ENCODE measurements at places on chromosomes 4 and X.

GRCh38 chr4:47373709-47374108, 89.8 kb downstream of the COMMD8 start:
- DNase-seq: no peak

DNA sequence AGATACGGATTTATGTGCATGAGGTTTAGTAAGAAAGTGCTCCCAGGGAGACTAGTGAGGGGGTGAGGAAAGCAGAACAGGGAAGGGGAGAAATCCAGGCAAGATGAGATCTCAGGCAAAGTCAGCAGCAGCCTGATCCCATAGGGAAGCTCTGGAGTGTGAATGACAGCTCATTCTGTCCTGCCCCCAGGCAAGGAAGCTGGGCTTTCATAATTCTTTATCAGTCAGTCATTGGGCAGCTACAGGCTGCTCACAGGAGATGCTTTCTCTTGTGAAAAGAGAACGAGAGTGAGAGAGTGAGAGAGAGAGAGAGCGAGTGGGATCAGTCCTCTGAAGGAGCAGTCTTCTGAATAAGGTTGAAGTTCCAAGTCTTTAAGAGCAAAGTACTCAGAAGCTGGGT, 48.1 kb downstream of the SRPX start:
- DNase-seq: no peak

DNA sequence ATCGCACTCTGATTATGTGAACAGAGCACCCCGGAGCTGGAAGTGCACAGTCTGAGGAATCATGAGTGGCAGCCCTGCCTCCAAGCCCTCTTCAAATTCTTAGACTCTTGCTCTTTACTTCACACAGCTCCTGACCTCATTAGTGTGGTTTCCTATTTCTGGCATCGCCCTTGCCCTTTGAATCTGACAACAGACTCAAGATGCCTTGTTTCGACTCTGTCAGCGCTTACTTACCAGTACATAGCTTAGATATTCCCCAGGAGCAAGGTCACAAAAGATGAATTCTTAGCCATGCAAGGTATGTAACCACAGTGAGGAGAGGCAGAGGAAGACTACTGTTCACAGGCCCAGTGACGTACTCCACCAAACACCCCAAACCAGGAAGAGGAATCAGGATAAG, 167.2 kb downstream of the KDR start:
- no peak for DNase-seq

- DNase-seq: no peak
These were observed 65.4 kb downstream of the GPR82 start for GRCh38 chrX:41789374-41789773.

- no peak for DNase-seq
These were observed 524.7 kb downstream of the IL15 start for GRCh38 chr4:142161086-142161485.

- no peak for DNase-seq
These were observed 23.4 kb downstream of the TBC1D9 start for GRCh38 chr4:140732780-140733179.

GRCh38 chr4:26780539-26780938, 80.1 kb upstream of the STIM2 start:
- DNase-seq: no peak

Data from stimulated activated CD8-positive, alpha-beta memory T cell treated with anti-CD3 and anti-CD28 coated beads, Interleukin-4, amount 100 ng/mL, for 4 hours (primary cell).